ENCODE measurements at places on chromosomes 5 and 9.

DNA sequence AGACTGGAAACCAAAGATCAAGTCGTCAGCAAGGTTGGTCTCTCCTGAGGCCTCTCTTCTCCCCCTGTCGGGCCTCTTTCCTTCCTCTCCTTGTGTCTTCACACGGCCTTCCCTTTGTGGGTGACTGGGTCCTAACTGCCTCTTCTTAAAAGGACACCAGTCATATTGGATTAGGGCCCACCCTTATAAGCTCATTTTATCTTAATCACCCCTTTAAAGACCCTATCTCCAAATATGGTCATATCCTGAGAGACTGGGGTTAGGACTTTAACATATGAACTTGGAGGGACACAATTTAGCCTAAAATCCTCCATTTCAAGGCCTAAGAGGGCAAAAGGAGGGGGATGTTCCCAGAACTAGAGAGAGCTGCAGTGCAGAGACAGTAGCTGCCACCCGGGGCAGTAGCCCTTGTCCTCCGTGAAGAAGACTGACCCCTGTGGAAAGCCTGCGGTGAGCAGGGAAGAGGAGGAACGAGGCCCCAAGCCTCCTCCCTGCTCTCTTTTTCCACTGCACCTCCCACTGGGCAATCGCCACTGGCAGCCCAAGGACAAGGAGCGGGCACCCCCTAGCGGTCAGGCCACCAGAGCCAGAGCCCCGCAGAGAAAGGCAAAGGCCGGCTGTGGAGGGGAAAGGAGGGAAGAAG lies 34.9 kb downstream of the CFAP90 start:
- DNase-seq: peak; percentile 5

GRCh38 chr9:123689701-123690428 lies 240.1 kb downstream of the DENND1A start:
- DNase-seq: no peak

DNA sequence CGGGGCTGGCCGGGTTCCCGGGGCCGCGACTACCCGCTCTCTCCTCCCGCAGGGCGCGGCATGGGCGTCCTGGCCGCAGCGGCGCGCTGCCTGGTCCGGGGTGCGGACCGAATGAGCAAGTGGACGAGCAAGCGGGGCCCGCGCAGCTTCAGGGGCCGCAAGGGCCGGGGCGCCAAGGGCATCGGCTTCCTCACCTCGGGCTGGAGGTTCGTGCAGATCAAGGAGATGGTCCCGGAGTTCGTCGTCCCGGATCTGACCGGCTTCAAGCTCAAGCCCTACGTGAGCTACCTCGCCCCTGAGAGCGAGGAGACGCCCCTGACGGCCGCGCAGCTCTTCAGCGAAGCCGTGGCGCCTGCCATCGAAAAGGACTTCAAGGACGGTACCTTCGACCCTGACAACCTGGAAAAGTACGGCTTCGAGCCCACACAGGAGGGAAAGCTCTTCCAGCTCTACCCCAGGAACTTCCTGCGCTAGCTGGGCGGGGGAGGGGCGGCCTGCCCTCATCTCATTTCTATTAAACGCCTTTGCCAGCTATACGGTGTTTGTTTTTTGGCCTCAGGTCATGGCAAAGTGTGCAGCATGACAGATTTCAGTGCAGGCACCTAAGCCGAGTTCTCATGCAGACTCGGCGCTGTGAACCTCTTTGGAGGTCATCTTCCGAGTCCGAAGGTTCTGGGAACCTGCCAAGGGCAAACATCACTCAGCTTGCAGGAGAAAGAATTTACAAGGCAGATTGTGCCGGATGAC lies 516 bp downstream of the MRPL41 start:
- DNase-seq: no peak

DNA sequence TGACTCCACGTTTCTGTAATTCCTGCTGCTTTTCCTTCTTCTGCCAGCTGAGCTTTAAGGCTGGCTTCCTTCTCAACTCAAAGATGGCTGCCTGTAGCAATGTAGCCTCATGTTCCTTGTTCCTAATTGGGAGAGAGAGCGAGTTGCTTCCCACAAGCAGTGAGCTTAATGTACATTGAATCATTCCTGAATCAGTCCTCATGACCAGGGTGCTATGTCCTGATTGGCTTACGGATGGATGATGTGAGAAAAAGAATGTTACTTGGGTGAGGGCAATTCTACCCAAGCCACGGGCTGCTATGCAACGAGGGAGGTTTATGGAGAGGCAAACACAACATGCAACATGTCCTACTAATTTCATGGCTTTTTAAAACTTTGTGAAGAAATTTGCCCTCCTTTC lies 356.2 kb downstream of the RASEF start:
- no peak for DNase-seq

- no peak for DNase-seq
These were observed 6.9 kb downstream of the SHROOM1 start for GRCh38 chr5:132823481-132824050.

DNA sequence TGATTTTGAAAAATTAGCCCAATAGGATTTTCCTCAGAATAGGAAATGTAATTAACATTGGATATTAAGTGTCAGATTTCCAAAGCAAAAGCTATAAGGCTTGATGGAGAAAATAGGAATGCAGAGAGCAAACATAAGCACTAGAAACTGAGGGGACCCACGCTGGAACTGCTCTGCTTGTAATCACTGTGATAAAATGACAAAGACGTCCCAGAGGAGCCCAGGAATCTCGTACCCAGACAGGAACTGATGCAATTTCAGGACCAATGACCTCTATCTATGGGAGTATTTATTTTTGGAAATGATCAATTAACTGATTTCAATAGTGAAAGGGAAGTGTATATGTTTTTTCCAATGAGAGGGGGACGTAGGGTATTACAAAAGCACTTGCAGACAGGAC lies 714.5 kb upstream of the WWC1 start:
- no peak for DNase-seq

GRCh38 chr5:142032150-142032549 lies 19.3 kb upstream of the GNPDA1 start:
- no peak for DNase-seq

DNA sequence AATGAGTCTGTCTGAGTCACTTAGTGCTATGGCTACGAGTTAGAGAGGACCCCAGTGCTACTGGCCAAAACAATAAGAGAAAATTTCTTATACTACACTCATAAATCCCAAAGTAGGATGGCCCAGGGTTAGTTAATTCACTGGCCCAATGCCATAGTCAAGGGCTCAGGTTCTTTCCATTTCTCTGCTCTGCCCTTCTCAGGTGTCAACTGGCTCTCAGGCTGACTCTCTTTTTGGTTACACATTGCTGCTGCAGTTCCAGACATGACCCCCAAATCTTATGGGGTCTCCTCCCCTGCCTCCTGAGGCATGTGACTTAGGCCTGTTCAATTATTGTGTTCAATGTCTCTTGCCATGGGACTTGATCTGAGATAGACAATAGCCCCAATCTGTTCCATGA lies 70.4 kb downstream of the ARHGEF37 start:
- no peak for DNase-seq

DNA sequence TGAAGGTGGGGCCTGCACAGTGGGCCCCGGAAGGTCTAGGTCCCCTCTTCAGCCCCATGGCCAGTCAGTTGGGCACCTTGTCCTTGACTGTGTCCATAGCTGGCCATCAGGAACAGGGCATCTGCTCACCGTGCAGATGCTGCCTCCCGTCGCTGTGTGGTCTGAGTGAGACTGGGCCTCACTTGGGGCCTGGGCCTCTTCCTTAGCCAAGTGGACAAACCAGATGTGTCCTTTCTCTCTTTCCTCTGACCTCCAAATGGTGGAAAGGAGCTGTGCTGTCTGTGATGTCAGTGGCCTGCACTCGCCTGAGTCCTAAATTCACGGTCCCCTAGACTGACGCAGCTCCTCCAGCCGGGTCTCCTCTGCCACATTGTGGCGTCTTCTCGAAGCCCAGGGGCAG lies 114.5 kb downstream of the COL5A1 start:
- no peak for DNase-seq

GRCh38 chr5:171477101-171477500 lies 57.7 kb downstream of the FGF18 start:
- DNase-seq: no peak

- no peak for DNase-seq
These were observed 120.8 kb upstream of the SLC27A6 start for GRCh38 chr5:128844354-128844923.

DNA sequence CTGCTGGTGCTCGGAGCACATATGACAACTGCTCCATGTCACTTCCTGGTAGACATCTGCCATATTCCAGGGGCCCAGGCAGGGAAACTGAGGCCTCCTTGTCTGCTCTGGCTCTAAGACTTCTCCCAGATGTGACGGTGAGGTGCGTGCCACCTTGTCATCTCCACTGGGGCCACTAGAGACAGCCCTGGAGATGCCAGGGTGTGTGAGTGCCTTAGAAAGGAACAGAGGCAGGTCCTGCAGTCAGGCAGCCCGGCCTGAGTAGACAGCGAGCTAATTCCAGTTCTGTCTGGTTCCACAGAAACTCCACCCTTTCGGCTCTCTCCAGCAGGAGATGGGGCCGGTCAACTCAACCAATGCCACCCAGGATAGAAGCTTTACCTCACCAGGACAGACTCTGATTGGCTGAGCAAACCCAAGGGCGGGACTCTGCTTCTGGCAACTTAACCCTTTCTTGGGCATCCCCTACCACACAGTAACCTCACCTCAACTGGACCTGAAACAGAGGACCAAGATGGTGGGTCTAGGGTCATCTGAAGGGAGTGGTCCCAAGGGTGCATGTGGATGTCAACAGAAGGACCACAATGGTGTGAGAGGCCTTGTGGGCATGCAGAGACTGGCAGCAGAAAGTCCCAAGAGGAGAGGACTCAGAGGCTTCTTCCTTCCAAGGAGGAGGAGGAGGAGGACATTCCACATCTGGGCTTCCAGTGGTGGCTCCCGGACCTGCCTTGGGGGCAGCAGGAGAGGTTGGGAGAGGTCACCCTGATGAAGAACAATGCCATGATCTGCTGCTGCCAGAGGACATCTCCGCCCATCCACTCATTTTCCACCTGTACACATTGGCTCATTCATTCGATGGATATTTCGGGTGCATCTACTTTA lies 77.7 kb downstream of the RGS3 start:
- no peak for DNase-seq

- DNase-seq: no peak
These were observed 9.5 kb downstream of the KCNV2 start for GRCh38 chr9:2726650-2727340.

- DNase-seq: no peak
These were observed 93.8 kb downstream of the ZNF354C start for GRCh38 chr5:179153921-179154345.

- DNase-seq: no peak
These were observed 289.5 kb downstream of the SLIT3 start for GRCh38 chr5:169011451-169011850.

GRCh38 chr9:129550199-129550839 lies 70.6 kb downstream of the C9orf50 start:
- DNase-seq: no peak

- DNase-seq: no peak
These were observed 12.9 kb downstream of the TRAF2 start for GRCh38 chr9:136899196-136899595.

DNA sequence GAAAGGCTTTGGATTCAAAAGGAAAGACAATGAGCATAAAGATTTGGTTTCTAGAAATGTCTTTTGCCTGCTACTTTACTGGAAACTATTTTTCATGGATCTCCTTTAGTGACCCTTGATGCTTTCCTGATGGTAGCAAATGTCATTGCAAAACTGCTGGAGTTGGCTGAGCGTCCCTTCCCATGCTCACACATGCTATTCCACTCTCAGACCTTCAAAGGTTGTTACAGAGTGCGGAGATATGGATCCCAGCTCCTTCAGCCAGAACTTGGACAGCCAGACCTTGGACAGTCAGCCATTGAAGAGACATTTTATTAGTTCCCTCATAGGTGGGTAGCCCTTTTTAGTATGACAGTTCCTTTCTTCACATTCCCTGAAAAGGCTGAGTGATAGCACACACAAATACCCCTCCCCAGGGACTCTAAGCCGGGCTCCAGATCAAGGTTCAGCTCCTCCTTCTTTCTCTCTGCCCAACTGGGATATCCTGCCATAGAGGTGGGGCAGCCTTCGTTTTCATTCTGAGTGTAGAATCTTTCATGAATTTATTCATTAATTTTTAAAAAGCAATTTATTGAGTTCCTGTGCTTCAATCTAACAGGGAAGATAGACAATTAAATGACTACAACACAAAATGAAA lies 153.3 kb upstream of the SLC44A1 start:
- DNase-seq: no peak
